NCI-H446 (cell line): ENCODE measurements at places on chromosomes 11 and 22.

- peak; percentile 74 for DNase-seq
Measured at GRCh38 chr11:103529181-103529684, 420.0 kb downstream of the DYNC2H1 start.

GRCh38 chr22:27581688-27582087 is 219.9 kb downstream of the MN1 start:
- no peak for DNase-seq

GRCh38 chr11:80458376-80458775 is 1017.5 kb upstream of the TENM4 start:
- no peak for DNase-seq

GRCh38 chr22:43230971-43231723 is 44.2 kb upstream of the TTLL12 start:
- peak; percentile 61 for DNase-seq

GRCh38 chr11:38169286-38169685 is 1571.2 kb upstream of the RAG2 start:
- no peak for DNase-seq

DNA sequence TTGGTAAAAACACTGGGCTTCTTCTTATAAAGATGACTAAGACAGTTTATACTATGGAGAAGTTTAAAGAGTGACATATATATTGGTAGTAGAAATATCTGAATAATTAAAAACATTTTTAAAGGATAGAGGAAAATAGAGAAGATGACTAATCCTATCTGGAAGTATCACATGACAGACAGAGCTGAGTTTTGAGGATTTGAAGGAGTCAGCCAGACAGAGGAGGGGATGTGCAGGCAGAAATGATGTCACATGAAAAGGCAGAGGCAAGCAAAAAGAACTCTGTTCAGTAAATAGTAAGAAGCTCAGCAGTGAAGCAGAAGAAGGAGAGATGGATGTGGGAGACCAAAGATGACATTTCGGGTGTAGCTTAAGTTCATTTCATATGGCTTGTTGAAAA is 1.6 kb downstream of the OR10A2 start:
- no peak for DNase-seq

DNA sequence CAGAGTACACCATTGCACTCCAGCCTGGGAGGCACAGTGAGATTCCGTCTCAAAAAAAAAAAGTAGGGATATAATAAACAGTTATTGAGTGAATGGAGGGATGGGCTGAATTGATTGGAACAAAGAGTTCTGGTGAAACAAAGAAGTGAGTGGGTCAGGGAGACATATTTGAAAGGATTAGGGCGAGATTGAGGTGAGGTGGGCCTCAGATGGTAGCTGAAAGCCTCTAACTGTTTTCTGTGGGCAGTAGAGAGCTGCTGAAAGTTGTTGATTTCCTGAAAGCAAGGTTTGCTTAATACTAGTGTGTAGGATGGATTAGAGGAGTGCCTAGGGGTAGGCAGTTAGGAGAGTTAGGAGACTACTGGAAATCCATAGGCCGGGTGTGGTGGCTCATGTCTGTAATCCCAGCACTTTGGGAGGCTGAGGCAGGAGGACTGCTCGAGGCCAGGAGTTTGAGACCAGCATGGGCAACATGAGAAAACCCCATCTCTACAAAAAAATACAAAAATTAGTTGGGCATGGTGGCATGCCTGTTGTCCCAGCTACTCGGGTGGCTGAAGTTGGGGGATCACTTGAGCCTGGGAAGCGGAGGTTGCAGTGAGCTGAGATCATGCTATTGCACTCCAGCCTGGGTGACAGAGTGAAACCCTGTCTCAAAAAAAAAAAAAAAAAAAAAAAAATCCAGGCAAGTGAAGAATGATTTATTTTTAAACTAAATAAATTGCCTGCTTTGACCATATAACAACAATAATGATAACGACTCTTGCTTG is 41.4 kb upstream of the PTPRJ start:
- no peak for DNase-seq

DNA sequence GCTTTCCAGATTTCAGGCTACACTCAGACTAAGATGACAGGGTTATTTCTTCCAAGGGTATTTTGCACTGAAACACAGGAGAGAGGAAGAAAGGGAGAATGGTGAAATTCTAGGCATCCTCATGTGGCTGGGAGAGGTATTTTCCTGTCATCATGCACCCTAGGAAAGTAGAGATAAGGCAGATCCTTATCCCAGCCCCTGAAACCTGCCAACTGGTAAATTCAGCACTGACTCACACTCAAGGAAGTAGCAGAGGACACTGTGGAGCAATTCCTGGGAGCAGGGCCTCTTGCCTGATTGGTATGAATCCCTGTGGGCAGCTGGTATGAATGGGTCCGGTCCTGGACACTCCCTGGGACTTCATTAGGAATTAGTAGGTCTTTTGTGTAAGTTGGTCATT is 37.6 kb upstream of the SLC5A1 start:
- DNase-seq, result no peak
